SK-N-DZ (cell line): ENCODE measurements at places on chromosomes 5 and 9.

GRCh38 chr9:126295936-126296600, 30.6 kb upstream of the MVB12B start:
- no peak for DNase-seq

GRCh38 chr5:41762426-41762825, 107.8 kb downstream of the OXCT1 start:
- DNase-seq, result no peak

- DNase-seq, result no peak
These were observed 254.6 kb downstream of the TMEM167A start for GRCh38 chr5:82822634-82822927.

DNA sequence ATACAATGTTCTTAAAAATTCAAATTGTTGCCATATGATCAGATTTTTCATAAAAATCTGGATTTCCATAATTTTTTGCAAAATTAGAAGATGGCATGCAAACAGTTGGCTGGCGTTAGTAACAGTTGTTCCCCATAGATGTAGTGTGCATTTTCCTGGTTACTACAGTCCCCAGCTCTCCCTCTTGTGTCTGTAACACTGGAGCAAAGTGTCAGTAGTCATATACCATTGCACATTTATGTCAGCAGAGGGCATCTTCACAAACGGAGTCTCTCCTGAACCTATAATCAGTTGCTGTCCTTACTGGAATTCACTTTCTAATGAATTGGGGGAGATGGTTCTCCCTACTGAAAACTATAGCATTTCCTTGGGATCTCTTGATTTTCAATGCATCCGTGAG, 44.7 kb upstream of the DMAC1 start:
- peak; percentile 3 for DNase-seq

- no peak for DNase-seq
These were observed 128.3 kb downstream of the TLE1 start for GRCh38 chr9:81560851-81561732.

GRCh38 chr9:32698706-32699277, 63.3 kb upstream of the TAF1L start:
- no peak for DNase-seq

DNA sequence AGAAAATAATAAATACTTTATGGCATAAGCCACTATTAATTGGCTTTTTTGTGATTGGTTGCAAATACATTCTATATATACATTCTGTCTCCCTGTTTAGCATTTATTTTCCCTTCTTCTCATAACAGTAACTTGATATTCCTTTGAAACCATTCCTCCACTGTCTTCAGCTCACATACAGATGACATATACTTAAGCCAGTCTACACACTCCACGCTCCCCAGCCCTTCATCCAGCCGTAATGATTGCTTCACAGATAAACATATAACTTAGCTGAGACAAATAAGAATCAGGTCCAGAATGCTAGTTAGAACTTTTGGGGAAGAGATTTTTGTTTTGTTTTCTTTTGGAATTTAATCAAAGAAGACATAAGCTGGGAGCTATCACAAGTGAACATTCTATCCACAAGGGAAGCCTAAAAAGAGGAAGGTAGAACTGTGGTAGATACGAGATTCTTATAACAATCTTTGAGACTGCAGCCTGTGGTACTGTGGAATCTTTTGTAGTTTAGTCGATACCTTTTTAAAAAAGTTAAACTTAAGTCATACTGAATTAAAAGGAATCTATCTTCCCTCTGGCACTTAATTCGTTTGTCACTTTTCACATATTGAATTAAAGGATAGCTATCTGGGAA, 365.1 kb upstream of the PRR16 start:
- peak; percentile 10 for DNase-seq
